Fibroblast of pulmonary artery (primary cell): ENCODE measurements at places on chromosomes 2 and 18.

GRCh38 chr2:32741575-32741974, 113.7 kb downstream of the TTC27 start:
- DNase-seq = no peak

- no peak for DNase-seq
Measured at GRCh38 chr2:23616630-23617029, 231.7 kb downstream of the KLHL29 start.

GRCh38 chr2:3293221-3293620, 84.4 kb downstream of the EIPR1 start:
- DNase-seq = no peak

GRCh38 chr2:11863103-11863502, 116.7 kb downstream of the LPIN1 start:
- no peak for DNase-seq

- no peak for DNase-seq
Measured at GRCh38 chr18:13424363-13424762, 205.8 kb downstream of the LDLRAD4 start.

DNA sequence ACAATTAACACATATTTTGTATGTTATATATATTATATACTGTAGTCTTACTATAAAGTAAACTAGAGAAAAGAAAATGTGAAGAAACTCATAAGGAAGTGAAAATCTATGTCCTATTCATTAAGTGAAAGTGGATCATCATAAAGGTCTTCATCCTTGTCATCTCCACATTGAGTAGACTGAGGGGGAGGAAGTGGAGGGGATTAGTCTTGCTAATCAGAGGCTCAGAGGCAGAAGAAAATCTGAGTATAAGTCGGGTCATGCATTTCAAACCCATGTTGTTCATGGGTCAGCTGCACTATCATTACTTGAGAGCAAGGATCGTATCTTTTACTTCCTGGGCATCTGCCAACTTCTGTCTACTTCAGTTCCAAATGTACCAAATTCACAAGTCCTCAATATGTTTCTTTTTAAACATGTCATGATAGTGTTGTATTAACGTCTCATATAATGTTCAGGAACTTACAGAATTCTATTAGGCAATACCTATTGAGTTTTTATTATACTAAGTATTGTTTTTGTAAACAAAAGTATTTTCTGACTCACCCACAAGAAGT, 208.9 kb upstream of the BOD1L2 start:
- DNase-seq = peak; percentile 5

GRCh38 chr2:45889053-45889452, 237.6 kb downstream of the PRKCE start:
- peak; percentile 13 for DNase-seq

- DNase-seq = peak; percentile 32
Measured at GRCh38 chr2:152715854-152716428, 1.3 kb downstream of the PRPF40A start.

DNA sequence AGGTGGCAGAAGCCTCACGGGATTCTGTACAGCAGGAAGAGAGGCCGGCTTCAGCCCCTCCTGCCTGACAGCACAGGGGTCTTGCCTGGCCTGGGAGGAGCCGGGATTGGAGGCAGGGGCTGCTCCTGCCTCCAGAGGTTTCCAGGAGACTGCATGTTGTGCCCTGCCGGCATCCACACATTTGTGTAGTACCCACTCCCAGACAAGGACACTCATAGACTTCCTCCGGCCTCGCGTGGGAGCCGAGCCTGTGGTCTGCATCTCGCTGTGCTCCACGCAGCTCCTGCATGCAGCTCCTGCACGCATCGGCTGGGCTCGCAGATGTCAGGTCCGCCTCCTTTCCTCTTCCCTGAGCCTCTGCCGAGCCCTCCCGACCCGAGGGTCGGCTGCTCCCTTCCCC, 34.7 kb downstream of the TPO start:
- no peak for DNase-seq

DNA sequence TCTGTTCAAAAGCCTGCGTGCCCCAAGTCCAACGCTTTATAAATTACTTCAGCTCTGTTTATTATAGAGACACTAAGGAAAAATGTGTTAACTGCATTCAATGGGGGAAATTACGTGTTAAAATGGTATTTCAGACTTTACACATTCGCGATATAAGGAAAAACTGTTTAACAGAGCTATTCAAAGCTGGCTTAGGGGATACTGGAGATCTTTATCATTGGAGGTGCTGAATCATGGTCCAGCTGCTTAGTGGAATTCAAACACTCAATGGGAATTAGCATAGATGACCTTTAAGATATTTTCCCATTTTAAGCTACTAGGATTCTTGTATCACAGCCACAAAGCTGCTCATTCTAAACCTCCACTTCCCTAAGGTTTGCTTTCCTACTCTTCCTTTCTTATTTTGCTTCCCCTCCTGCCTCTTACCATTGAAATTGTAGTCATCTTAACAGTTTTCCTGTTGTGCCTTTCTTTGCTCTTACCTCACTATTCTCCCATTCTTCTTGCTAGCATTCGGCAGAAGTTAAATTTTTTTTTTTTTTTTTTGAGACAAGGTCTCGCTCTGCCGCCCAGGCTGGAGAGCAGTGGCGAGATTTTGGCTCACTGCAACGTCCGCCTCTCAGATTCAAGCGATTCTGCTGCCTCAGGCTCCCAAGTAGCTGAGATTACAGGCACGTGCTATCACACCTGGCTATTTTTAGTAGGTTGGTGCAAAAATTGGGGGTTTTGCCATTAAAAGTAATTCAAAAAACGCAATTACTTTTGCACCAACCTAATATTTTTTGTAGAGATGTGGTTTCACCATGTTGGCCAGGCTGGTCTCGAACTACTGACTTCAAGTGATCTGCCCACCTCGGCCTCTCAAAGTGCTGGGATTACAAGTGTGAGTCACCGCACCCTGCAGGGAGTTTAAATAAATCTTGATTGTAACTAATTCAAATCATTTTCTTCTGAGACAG, 6.5 kb downstream of the SULT6B1 start:
- no peak for DNase-seq

DNA sequence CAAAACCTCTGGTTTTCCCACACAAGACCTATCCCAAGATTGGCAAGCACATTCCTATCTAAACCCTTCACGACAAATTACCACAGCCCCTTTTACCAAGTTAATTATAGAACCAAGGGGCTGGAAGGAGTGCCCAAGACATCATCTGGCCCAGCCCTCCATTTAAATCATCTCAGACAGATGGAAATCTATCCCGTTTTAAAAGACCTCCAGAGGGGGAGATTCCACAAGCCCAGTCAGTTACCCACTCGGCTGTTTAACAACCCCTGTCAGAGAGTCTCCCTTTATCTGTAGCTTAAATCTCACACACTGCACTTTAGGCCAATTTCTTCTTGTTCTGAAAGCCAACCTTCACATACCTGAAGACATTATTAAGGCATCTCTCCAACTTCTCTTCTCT, 179.1 kb upstream of the MEIS1 start:
- DNase-seq = no peak

DNA sequence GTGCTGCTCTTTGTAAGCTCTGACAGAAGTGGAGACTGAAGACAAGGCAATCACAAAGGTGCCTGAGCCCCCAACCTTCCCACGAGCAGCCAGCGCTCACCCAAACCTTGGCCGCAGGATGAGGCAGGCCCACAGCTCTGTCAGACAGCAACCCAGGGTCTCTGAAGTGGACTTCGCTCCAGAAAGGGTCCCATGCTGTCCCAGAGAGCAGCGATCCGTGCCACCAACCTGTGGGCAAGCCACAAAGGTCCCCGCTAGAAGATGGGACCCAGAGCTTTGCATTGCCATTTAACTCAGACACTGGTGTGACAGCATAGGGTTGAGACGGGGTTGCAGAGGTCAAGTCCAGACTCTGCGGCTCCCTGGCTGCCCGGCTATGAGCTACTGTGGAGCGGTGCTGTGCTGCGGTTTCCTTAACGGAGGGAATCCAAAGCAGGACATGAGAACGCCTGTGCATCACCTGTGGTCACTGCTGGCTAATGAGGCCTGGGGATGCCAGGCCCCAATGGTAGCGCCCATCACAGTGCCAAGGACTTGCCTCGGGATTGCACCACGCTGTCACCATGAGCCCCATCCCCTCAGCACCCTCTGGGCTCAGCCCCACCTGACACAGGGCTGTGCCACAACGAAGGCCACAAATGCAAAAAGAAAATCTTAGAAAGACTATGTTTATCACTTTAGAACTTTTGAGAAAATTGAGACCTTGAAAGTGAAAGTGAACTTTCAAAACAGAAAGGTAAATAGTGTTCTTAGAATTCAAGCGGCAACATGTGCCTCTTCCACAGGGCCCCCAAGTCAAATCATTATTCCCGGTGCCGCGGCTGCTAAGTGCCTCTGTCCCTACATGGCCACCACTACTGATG, 103.4 kb downstream of the HDAC4 start:
- no peak for DNase-seq

- DNase-seq = peak; percentile 56
Measured at GRCh38 chr2:67486041-67486796, 89.1 kb downstream of the ETAA1 start.

DNA sequence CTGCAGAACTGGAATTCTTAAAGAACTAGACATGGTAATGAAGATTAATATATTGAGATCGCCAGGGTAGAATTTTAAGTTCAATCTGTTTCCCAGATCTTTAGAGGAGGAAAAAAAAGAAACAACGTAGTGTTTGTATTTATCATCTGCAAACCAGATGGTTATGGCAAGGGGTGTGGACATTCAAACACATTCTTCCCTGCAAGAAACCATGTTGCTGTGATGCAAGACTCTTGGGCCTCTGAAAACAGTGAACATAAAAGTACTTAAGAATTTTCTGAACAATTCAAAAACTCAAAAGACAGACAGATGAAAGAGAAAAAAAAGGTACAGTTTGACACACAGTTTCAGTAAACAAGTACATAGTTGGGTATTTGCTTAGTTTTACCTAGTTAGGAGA, 35.6 kb downstream of the COL5A2 start:
- peak; percentile 79 for DNase-seq

DNA sequence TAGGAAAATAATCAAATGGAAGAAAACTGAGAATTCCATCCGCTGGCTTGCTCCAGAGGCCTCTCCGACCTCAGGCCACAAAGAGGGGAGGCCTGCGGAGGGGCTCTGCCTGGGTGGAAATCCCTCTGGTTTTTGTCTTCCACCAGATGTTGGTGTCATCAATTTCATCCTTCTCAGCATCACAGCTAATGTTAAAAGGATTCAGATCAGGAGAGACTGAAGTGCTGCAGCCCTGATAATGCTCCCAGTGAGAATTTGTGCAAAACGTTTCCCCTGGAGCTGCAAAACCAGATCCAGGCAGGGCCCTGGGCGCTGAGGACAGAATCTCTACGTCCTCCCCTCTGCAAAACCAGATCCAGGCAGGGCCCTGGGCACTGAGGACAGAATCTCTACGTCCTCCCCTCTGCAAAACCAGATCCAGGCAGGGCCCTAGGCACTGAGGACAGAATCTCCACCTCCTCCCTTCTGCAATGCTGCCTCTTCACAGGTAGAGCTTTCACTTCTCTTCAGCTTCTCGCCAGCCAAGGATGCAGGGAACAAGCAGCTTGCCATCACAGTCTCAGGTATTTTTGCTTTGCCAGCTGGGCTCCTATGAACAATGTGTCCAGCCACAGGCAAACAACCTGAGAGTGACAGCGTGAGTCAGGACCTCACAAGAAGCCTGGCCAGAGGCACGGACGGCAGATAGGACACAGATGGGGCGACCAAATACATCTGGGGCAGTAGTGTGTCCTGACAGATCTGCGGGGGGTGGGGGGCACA, 81.2 kb downstream of the TMEM18 start:
- DNase-seq = no peak

GRCh38 chr18:75211002-75211621, 515 bp downstream of the TSHZ1 start:
- DNase-seq = no peak

DNA sequence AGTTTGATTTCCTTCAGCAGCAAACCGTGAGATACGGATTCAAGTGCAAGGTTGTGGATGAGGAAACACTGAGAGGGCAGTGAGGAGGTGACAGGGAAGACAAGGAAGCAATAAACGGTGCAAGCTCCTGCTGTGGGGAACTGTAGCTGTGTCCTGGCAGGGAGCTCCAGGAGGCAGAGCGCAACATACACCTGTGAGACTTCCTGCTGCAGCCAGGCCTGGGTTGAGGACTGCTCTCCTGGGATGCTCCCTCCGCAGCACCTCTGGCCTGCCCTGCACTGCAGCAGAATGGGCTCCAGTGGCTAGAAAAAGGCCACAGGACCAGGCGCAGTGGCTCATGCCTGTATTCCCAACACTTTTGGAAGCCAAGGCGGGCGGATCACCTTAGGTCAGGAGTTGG, 85.5 kb downstream of the MRO start:
- DNase-seq = no peak

GRCh38 chr2:198452327-198452726, 647.9 kb downstream of the PLCL1 start:
- no peak for DNase-seq

DNA sequence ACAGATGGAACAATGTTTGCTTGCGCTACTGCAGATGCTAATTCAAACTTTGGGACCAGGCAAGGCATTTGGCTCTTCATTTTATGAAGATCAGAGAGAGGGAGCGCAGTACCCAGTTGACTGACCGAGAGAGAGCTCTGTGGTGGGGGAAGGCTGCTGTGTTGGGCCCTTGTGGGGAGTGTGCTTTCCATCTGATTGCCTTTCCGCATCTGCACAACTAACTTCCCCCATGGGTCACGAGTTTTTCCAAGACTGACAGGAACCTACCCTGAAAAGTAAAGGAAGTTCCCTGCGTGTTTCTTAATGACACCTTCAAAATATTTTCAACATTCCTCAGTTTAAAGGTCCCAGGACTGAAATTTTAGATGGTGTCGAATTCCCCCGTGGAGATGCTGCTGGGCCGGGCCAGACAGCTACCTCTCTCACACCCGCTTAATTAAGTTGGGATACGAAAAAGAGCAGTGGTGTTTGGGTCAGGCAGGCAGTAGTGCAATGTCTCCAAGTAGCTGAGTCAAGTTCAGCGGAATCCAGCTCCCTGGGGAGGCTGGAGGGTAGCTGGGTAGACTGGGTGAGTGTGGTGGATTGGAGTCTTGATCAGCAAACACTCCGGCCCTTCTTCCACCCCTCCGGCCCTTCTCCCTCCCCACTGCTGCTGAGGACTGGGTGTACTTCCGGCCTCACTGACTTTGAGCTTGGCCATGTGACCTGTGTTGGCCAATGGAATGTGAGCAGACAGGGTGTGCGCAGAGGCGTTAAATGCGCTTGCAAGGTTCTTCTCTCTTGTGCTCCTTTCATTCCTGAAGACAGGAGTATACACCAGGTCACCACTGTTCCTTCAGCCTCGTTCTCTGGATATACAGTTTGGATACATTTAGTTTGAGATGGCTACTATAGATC, 2.3 kb upstream of the ARHGAP25 start:
- no peak for DNase-seq

DNA sequence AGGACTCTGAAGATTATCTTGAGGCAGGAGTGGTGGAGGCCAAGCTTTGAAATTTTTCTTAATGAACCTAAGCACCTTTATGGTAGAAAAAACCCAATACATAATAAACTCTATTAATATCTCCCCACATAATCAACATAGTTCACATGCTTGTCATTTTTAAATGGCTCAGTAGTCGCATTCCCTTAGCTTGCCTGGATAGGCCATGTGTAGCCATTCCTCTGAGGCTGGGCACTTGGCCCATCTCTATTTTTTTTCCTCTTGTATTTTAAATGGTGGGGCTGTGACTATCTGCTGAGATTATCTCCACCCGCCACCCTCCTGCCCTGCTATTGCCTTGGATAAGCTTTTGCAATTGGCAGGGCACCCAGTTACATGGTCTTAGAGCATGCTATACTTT, 143.1 kb downstream of the FHOD3 start:
- peak; percentile 35 for DNase-seq

GRCh38 chr2:40824278-40824677, 372.4 kb upstream of the SLC8A1 start:
- no peak for DNase-seq

GRCh38 chr2:188410504-188411235, 119.0 kb downstream of the GULP1 start:
- DNase-seq = peak; percentile 16

GRCh38 chr2:95082477-95082876, 39.1 kb downstream of the MRPS5 start:
- peak; percentile 33 for DNase-seq
